Dermis blood vessel endothelial cell (primary cell): ENCODE measurements at places on chromosomes 6 and 20. TPM values are rescaled to one million over a fixed set of nuclear protein-coding genes. Genes with fewer than 3 reads are reported as not detected.
A peak's percentile ranks its signal among the peaks of the same experiment; 100 is the strongest.

GRCh38 chr20:19929012-19929360 is 88.2 kb upstream of the NAA20 start:
- no peak for DNase-seq

DNA sequence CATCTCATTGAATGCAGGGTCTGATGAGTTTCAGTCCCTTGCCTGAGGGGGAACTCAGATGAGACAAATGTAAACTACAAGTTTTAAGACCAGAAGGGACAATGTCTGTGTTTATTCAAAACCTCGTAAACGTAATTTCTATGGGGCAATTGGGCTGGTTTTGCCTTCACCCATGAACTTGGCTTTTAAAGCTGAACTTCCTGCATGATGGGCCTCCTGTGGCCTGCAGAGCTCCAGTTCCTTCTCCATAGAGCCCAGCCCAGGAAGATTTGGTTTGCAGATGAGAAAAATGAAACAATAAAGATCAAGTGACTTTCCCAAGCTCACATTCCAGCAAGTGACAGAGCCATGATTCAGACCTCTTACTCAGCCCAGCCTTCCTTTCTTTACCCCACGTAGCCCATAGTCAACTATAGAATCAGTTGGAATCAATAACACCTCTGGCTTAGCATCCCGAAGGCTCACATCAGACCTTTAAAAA is 612.3 kb downstream of the UTRN start:
- DNase-seq: peak; percentile 74

DNA sequence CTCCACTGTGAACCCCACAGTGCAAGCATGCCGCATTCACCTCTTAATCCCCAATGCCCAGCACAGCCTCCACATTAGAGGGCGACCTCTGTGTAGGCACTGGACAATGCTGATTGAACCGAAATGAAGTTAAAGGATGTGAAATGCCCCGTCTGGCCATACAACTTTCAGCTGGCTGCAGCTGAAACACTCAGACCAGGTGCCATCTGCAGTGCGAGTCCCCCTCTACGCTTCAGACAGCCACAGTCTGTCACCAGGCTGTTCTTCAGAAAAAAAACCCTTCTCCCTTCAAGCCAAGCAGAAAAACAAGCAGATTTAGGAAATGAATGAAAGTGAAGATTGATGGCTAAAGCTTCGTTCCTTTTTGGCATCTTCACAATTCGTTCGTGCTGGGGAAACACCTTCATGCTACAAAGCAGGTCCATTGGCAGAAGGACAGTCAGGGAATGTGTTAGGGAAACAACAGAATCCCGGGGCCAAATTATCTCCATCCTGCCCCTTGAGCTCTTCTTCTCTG is 44.7 kb downstream of the TNFAIP3 start:
- no peak for DNase-seq

DNA sequence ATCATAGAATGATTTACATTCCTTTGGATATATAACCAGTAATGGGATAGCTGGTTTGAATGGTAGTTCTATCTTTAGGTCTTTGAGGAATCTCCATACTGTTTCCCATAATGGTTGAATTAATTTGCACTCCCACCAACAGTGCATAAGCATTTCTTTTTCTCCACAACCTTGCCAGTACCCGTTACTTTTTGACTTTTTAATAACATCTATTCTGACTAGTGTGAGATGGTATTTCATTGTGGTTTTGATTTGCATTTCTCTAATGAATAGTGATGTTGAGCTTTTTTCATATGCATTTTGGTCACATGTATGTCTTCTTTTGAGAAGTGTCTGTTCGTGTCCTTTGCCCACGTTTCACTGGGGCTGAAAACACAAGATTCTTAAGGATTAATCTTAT is 107.3 kb downstream of the TINAG start:
- DNase-seq: no peak

GRCh38 chr6:145044641-145045246 is 690.6 kb downstream of the EPM2A start:
- peak; percentile 69 for DNase-seq

DNA sequence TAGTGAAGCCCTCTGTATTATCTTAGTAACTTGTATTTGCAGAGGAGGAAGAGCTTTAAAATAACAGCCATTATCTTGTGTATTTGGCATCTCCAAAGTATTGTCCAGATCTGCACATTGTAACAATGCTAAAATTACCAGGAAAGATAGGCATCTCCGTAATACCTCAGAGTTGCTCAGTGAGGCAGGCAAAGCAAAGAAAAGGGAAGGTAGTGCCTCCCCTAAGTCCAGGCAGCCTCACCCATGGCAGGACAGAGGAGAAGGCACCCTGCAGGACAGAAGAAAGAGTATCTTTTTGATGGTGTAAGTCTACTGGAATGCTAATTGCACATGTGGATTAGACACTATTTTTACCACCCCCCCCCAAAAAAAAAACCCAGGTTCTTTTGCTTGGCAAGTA is 13.6 kb upstream of the SSTR4 start:
- DNase-seq: no peak

DNA sequence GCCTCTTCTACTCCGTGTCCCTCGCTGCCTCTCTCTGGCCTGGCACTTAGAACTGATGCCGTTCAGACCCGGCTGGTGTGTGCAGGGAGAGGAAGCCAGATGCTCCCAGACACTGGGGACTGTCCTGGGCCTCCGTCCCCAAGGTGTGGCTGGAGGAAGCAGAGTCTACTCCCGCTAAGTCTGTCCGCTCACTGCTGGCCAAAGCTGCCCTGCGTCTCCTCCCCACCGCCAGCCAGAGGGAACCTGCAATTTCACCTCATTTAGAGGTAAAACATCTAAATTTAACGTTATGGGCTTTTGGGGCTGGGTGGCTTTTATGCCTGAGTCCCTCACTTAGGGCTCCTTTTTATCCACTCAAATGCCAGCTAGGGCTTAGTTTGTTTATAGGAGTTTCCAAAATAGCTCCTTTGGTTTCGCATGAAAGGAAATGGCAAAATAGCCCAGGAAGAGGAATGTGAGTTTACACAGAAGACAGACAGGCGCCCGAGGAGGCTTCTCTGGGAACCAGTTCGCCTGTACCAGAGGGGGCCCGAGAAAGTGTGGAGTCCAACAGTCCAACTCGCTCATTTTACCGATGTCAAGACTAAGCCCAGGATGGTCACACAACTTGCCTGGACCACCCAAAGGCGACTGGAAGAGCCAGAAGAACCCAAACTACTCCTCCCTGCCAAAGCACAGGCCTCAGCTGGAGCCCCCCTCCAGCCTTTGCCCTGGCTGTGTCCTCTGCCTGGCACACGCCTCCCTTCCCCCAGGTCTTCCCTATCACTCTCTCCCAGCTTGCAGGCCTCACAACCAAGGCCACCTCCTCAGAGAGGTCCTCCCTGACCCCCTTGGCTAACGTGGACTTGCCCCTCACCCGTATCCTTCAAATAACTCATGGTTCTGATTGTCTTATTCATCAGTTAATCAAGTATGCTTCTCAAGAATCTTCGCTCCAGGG is 54.5 kb downstream of the RIPOR3 start:
- no peak for DNase-seq

DNA sequence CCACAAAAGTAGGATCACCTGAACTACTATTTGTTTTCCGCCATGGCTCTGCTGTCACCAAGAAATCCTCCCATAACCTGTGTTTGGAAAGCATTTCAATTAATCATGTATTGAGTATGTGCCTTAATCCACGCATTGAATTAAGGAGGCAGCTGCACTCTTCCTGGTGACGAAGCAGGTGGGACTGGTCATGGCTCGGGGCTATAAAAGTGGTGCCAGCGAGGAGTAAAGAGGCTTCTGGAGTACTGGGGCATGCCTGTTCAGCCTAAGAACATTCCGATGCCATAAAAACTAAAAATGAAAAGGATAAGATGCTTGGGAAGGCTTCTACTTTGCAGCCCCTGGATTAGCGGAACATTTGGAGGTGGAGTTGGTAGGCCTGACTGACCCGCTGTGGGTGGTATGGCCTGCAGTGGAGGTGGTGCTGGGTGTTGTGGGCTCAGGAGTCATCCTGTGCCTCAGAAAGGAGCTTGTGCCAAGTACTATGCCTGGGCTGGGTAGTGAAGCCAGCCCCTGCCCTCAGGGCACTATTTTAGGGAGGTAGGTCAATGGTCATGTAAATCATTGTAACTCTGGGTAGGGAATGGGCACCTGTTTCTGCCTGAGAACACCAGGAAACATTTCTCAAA is 110.5 kb downstream of the B3GAT2 start:
- no peak for DNase-seq

- DNase-seq: no peak
Observed at GRCh38 chr20:16036331-16036730, 536.9 kb downstream of the KIF16B start.

GRCh38 chr6:134619789-134620188 is 301.9 kb upstream of the SGK1 start:
- DNase-seq: no peak

DNA sequence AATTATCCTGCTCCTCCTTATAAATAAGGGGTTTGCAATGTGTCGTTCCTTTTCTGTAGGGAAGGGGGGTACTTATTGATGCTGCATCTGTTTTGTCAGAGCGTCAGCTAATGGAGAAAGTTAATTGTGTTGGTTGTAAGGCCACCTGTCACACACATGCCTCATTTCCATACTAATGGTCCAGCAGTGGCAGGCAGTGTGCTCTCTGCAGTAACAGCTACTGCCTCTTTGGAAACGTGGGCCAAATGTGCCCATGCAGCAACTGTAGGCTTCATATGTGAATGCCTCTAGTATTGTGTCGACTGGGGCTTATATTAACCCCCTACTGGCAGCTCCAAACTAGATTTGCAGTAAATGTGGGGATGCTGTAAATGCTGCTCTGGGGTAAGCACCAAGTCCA is 56.3 kb upstream of the OLIG3 start:
- no peak for DNase-seq

DNA sequence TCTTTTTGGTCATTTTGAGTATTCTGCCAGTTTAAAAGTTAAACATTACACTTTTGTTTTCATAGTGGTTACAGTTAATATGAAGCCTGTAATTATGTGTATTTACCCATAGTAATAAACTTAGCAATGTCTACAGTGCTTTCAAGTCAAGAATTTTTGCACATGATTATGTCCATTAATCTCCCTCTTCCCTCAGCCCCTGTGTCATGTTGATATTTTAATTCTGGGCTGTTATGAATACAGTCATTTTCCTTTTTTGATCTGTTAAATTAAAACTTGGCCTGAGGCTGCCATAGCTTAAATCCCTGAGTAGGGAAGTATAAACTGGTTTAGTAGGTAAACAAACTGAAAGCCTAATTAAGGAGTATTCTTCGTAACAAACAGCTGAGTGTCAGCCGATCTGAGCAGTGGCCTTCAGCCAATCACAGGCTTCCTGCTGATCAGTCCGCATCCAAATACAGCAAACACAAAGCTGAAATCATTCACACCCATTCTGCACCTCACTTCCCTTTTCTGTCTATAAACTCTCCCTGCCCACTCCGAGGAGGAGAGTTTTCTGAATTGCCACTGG is 9.5 kb upstream of the SFT2D1 start:
- DNase-seq: peak; percentile 41

DNA sequence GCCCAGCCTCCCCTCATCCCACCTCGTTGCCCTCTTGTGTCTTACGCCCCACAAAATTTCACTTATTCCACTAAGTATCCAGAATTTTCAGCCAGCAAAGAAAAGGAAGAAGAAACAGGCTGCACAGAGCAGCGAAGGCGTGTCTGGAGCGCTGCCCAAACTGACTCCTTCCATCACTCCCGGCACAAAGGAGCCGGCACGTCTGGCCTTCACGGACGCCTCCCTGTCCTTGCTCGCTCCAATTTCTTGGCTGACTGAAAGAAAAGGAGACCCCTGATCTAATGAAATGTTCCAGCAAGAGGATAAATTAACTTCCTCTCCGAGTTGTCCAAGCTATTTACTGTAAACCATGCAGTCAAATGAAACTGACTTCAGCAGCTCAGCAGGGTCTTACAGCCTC is 152.3 kb upstream of the CDH4 start:
- DNase-seq: no peak

- no peak for DNase-seq
Observed at GRCh38 chr6:30520522-30520921, 31.2 kb downstream of the HLA-E start.

- DNase-seq: peak; percentile 51
Observed at GRCh38 chr20:37406010-37406998, 60.4 kb downstream of the SRC start.

DNA sequence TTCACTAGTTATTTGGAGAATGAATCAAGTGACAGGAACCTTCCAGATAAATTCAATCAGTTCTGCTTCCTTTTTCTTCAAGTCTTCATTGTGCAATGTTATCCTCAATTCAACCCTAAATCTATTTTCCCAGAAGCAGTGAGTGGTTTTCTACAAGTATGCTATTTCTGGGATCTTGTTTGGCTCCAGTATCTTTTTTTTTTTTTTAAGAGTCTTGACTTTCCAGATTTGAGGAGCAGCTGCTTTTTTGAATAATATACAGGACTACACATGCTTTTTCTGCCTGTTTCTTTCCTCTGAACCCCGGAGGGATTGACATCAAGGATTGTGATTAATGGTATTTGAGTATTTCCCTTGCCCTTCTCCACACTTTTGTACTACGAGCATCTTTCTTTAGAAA is 339.2 kb upstream of the JAG1 start:
- DNase-seq: no peak

DNA sequence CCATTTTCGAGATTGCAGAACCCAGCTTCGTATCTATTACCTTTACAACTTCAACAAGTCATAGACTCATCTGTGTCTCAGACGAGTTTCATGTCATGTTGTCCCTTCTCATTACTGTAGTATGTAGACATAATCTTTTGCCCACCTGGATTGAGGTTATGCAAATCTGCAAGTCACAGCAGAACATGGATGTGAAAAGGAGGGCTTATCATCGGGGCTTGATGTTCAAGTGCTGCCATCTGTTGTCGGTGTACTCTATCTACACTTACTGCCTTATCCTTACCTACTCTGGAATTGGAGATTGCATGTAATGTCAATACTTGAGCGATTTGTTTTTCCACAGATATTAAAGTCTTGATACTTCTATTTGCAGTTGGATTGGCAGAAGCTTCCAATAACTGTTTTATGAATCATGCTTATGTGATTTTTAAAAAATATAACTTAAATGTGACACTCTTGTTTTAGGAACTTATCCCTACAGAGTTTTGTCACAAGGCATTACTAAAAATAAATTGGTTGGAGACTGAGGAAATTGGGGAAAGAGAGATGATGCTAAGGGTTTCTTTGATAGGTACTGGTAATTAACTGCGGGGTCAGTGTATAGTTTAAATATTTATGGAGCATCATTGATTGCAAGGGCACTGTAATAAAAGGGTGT is 3.0 kb upstream of the GOPC start:
- peak; percentile 90 for DNase-seq

- peak; percentile 81 for DNase-seq
Observed at GRCh38 chr20:297925-298775, 780 bp downstream of the ZCCHC3 start.

GRCh38 chr6:44180886-44181285 is 22.3 kb downstream of the CAPN11 start:
- DNase-seq: no peak

- DNase-seq: no peak
Observed at GRCh38 chr6:41622206-41622988, 15.9 kb upstream of the MDFI start.

- DNase-seq: no peak
Observed at GRCh38 chr6:64874776-64875175, 832.2 kb downstream of the EYS start.

GRCh38 chr6:111482188-111482958 is 645 bp downstream of the REV3L start:
- DNase-seq: peak; percentile 47

PTCRA gene
- total RNA-seq: not detected in 2 replicates

RALY gene
- total RNA-seq: 71.0 and 99.9 TPM in 2 replicates

ANKRD66 gene
- not detected in 2 replicates for total RNA-seq

RIPPLY2 gene
- 0.42 TPM in 1 of 2 replicates, not detected in the other for total RNA-seq

THBD gene
- 33.4 and 34.0 TPM in 2 replicates for total RNA-seq

SSR1 gene
- total RNA-seq: 83.4 and 155 TPM in 2 replicates

POU5F1 gene
- total RNA-seq: 0.68 TPM in 1 of 2 replicates, not detected in the other

PSORS1C1 gene
- 0.17 and 4.7 TPM in 2 replicates for total RNA-seq

WASF1 gene
- 11.4 and 22.0 TPM in 2 replicates for total RNA-seq

SLC22A2 gene
- total RNA-seq: not detected in 2 replicates
